Activated T-helper 17 cell treated with anti-CD3 and anti-CD28 coated beads, Interleukin-2, amount 50 U/mL, for 72 hours (primary cell): ENCODE measurements at places on chromosomes 1 and 21.

GRCh38 chr1:172991674-172992400 lies 58.9 kb downstream of the TNFSF18 start:
- ATAC-seq = no peak

DNA sequence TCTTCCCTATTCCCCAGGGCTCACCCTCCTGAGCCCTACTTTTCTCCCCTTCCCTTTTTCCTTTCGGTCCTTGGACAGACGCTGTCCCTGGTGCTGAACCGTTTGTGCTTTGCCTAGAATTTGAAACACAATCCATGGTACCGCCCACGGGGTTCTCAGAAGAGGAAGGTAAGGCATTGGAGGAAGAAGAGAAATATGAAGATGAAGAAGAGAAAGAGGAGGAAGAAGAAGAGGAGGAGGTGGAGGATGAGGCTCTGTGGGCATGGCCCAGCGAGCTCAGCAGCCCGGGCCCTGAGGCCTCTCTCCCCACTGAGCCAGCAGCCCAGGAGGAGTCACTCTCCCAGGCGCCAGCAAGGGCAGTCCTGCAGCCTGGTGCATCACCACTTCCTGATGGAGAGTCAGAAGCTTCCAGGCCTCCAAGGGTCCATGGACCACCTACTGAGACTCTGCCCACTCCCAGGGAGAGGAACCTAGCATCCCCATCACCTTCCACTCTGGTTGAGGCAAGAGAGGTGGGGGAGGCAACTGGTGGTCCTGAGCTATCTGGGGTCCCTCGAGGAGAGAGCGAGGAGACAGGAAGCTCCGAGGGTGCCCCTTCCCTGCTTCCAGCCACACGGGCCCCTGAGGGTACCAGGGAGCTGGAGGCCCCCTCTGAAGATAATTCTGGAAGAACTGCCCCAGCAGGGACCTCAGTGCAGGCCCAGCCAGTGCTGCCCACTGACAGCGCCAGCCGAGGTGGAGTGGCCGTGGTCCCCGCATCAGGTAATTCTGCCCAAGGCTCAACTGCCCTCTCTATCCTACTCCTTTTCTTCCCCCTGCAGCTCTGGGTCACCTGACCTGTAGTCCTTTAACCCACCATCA lies 10.4 kb downstream of the BCAN start:
- no peak for ATAC-seq

DNA sequence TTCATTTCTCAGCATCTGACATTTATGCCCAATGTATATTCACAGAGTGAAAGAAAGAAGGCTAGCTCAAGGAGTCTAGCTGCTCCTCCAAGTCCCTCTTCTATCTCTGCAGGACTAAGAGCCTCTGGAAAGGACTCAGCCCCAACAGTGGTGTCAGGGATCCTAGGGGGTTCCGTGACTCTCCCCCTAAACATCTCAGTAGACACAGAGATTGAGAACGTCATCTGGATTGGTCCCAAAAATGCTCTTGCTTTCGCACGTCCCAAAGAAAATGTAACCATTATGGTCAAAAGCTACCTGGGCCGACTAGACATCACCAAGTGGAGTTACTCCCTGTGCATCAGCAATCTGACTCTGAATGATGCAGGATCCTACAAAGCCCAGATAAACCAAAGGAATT lies 3.7 kb downstream of the LY9 start:
- ATAC-seq = no peak

DNA sequence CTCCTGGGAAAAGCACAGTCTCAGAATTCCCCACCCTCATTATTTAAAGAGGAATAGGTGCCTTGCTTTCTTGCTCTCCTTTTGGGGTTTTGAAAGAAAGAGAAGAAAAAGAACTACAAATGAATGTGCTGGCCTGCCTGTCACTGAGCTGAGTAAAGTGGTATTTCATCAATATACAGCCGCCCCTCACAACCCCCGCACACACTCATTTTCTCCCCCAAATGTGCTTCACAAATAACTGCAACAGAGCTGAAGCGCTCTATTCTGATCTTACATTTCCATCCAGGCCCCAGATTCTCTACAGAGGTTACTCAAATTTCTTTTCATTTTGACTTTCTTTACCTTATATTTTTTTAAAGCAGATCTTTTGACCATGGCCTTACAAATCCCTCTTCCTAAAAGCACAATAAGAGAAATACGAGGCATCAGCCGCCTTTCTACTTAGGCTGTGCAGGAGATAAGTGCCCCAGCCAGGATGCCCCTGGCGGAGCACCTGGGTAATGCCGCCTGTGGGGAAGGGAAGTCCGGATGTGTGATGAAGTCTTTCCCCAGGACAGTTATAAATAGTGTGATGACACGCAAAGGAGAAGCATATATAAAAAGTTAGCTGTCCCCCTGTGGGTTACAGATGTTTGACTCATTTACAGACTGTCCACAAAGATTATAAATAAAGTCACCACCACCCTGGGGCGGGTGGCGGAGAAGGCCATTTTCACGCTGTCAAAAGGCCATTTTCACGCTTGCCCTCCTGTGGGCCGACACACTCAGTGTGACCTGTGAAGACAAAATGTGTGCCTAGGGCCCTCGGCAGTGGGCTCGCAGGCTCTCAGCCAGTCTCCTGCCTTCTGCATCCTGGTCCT lies 6.5 kb downstream of the KCNN3 start:
- ATAC-seq = peak; percentile 57

GRCh38 chr1:63537940-63538339 lies 14.6 kb downstream of the EFCAB7 start:
- ATAC-seq = no peak

DNA sequence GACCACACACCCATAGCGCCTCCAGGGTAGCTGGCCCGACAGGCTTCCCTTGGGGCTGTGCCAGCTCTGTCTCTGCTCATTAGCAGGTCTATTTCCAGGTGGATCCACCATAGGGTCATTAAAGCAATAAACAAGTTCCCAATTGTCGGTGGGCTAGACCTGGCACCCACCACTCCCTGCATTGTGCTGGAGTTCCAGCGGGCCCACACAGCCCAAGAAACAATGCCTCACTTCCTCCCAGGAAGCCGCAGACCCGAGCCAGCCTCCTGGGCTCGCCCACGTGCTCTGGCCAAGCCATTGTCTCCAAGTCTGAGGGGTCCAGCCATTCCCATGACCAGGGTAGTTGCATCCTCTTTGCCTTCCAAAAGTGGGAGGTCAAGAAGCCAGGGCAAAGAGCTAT lies 27.5 kb upstream of the SOX13 start:
- ATAC-seq = no peak

DNA sequence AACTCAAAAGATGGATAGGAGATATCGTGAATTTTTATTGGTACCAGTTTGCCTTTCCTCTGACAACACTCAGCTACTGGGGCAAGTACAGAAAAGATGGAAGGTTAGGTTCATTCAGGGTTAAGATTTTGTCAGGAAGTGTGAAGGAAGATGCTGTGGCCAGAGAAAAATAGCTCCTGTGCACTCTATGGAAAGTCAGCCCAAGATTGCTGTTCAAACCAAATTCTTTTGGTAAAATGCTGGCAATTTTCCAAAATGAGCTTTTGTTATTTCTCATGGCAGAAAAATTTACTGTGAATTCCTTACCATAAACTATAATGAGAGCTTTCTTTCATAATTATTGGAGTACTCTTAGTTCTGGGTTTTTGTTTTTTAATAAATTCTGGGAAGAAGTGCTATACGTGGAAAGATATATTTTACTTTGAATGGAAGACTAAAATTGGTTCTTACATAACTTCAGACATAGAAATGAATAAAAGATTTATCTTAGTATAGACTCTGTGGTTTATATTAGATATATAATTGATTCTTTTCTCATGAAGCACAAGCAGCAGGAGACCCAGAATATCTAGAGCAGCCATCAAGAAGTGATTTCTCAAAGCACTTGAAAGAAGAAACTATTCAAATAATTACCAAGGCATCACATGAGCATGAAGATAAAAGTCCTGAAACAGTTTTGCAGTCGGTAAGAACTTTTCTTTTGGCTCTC lies 112.2 kb downstream of the USP25 start:
- no peak for ATAC-seq

- ATAC-seq = no peak
Measured at GRCh38 chr1:240465531-240465940, 146.4 kb downstream of the GREM2 start.
